T-helper 17 cell (primary cell): ENCODE measurements at places on chromosomes 7 and 10. TPM values are rescaled to one million over a fixed set of nuclear protein-coding genes. Genes with fewer than 3 reads are reported as not detected.

GRCh38 chr10:10133281-10133680, 884.4 kb upstream of the CELF2 start:
- H3K27ac ChIP-seq, result no peak overlapping the region
- no peak overlapping the region for H3K4me3 ChIP-seq
- no peak for DNase-seq
- no peaks in the 10 kb centered on the region for H3K36me3 ChIP-seq
- peaks cover 5% of the 10 kb centered on the region for H3K4me1 ChIP-seq

DNA sequence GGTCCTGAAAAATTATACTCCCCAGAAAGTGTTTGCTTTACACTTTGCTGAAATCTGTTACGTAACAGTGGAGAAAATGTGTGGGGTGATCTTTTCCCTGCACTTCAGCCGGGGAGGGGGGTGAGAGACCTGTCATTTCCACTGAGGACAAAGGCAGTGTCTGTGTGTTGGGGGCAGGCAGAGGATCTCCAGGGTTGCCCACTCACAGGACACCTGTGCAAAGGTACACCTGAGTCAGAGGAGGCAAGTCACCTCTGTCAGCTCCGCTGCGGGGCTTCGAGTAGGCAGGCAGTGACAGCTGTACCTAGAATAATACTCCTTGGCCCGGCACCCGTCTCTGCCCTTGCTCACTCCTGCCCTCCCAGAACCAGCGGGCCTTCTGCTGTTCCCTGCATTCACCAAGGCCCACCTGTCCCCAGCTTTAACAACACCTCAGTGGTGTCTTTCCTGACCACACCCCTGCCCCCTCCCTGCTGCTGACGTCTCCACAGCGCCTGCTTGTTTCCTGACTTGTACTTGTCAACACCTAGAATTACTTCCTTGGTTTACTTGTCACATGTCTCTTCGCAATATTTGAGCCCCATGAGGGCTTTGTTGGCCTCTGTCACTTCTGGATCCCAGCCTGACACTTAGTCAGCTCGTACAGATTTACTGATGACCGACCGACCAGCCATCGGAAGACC, 159.2 kb downstream of the NEURL1 start:
- no peak for DNase-seq
- H3K4me3 ChIP-seq, result no peak overlapping the region
- H3K27ac ChIP-seq, result no peak overlapping the region
- no peaks in the 10 kb centered on the region for H3K36me3 ChIP-seq
- H3K4me1 ChIP-seq, result peaks cover 4% of the 10 kb centered on the region

DNA sequence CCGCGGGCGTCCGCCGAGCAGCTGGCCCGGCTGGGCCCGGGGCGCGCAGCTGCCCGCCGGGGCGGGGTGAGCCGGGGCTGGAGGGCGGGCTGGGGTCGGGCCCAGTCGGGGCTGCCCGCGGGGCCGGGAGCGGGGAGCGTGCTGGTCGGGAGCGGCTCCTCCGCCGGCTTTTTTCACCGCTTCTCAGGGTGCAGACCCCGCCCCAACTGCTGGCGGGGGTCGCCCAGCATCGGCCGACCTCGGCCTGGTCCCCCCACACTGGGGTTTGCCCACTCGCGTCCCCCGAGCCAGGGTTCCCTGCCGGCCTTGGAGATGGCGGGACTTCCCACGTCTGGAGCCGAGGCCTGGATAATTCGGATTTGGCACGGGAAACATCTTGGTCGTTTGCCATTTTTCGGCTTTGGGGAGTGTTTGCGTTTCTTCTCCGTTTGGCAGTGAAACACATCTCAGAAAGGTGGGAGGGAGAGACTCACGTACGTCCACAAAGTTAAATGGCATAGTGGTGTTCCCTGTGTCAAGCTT, 432 bp downstream of the TMEM248 start:
- H3K4me3 ChIP-seq, result peak overlapping the region; percentile 96
- H3K4me1 ChIP-seq, result peaks cover 22% of the 10 kb centered on the region
- DNase-seq, result peak; percentile 11
- H3K27me3 ChIP-seq, result no peaks in the 10 kb centered on the region
- peak overlapping the region; percentile 94 for H3K27ac ChIP-seq
- peaks cover 8% of the 10 kb centered on the region for H3K36me3 ChIP-seq

- H3K4me1 ChIP-seq, result peaks cover 30% of the 10 kb centered on the region
- H3K4me3 ChIP-seq, result no peak overlapping the region
- H3K27ac ChIP-seq, result peak overlapping the region; percentile 16
These were observed 63.4 kb downstream of the CAV1 start for GRCh38 chr7:116588225-116588624.

GRCh38 chr7:51126324-51126723, 190.3 kb downstream of the COBL start:
- peaks cover 15% of the 10 kb centered on the region for H3K27me3 ChIP-seq
- no peak overlapping the region for H3K27ac ChIP-seq

DNA sequence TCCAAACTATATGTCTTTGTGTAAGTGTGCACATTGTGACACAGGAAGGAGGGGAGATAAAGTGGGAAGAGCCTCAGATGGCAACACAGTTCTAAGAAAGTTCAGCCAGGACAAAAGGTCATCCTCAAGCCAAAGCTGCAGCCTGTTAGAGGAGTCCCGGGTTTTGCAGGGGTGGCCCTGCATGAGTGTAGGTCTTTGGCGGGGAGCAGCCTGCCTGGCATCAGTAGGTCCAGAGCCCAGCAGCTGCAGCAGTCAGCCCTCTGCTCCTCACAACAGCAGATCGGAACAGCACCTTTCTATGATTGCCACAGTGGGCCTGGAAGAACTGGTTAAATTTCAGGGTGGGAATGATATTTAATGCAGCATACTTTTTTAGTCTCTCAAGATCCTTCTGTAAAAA, 13.5 kb upstream of the VDAC2 start:
- no peak overlapping the region for H3K4me3 ChIP-seq
- H3K27me3 ChIP-seq, result no peaks in the 10 kb centered on the region
- H3K4me1 ChIP-seq, result peaks cover 3% of the 10 kb centered on the region
- H3K36me3 ChIP-seq, result peaks cover 8% of the 10 kb centered on the region
- H3K27ac ChIP-seq, result peak overlapping the region; percentile 34
- DNase-seq, result no peak

- DNase-seq, result no peak
- H3K36me3 ChIP-seq, result no peaks in the 10 kb centered on the region
- H3K4me1 ChIP-seq, result no peaks in the 10 kb centered on the region
- H3K27me3 ChIP-seq, result no peaks in the 10 kb centered on the region
- no peak overlapping the region for H3K4me3 ChIP-seq
These were observed 17.9 kb downstream of the SEMA3A start for GRCh38 chr7:84176716-84177115.

DNA sequence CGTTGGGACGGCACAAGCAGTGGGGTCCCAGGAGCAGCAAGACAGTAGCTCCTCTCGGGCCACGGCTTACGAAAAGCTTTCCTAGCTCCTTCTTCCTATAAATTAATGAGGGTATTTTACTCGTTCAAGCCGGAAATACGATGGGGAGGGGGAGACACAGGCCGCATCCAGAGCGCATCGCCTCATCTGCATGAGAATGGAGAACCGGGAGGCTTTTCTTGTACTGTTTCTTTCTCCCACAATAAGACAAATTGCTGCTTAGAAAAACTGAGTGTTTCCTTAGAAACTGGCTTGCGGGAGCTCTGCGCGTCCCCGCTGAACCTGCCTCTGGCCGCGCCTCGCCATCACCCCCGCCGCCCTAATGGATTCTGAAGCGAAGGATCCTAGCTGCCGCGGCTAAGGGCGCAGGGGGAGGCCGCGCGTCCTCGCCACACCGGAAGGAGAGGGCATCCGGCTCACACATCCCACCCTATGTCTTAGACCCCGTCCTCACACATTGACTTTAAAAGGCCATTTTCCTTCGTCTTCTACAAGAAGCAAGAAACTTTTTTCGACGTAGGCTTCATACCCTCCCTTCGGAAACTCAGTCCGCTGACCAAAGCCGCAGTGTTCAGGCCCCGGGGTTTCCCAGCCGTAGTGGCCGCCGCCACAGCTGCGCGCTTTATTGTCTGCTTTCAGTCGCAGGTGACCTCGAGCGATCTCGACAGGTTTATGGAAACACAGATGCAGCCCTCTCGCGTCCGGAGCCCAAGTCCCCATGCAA, 8.8 kb downstream of the NXPH1 start:
- H3K4me1 ChIP-seq, result no peaks in the 10 kb centered on the region
- H3K4me3 ChIP-seq, result peak overlapping the region; percentile 2
- H3K27ac ChIP-seq, result no peak overlapping the region
- no peaks in the 10 kb centered on the region for H3K36me3 ChIP-seq
- DNase-seq, result no peak

- no peaks in the 10 kb centered on the region for H3K36me3 ChIP-seq
- no peak overlapping the region for H3K27ac ChIP-seq
- no peak overlapping the region for H3K4me3 ChIP-seq
- no peaks in the 10 kb centered on the region for H3K4me1 ChIP-seq
- peaks cover 19% of the 10 kb centered on the region for H3K27me3 ChIP-seq
These were observed 22.6 kb upstream of the ICA1 start for GRCh38 chr7:8284606-8285005.

DNA sequence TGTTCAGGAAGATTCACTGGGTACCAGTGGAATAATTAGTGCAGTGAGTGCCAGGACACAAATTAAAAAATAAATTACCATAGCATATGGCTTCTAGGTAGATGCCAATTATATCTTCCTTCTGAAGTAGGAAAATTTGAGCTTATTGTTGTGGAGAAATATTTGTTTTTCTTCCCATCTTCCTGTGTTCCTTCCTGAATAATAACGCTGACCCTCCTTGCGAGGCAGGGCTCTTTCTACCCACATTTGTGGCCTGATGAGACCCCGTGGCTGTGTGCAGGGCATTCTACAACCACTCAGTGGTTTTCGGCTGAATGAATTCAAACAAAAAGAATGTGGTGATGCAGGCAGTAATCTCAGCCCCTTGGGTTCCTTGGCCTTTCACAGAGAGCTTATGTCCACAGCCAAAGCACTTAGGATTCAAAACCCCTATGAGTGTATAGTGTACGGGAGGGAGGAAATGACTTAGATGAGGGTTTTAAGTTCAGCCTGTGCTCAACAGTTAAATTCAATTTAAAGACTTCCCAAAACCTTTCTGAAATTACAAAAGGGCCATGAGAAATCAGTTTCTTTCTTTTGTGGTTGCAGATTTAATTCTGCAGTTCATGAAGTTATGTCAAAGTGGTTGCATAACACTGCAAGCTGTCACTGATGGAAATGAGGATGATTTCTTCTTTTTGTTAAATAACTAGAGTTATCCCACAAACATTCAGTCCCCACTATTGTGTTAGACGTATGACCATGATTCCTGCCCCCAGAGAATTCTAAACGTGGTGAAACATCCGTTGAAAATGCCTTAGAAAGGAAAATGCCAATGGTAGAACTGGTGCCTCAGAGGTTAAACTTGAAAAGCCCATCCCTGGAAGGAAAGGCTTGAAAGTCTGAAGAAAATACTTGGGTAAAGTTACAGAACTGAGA, 255.3 kb downstream of the FZD1 start:
- DNase-seq, result no peak
- no peaks in the 10 kb centered on the region for H3K4me1 ChIP-seq
- H3K27me3 ChIP-seq, result no peaks in the 10 kb centered on the region
- H3K4me3 ChIP-seq, result no peak overlapping the region
- H3K27ac ChIP-seq, result no peak overlapping the region

DNA sequence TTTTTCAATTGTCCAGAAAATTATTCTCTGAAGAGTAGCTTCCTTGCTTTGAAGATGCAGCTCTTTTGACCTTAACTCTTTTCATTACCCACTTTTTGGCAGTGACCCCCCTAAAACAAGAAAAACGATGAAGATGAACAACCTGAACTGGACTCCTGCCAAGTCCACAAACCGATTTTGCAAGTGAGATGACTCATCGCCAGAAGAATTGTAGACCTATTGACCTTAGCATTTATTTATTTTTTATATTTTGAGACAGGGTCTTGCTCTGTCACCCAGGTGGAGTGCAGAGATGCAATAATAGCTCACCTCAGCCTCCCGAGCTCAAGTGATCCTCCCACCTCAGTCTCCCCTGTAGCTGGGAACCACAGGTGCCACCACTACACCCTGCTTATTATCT, 859.2 kb downstream of the GATA3 start:
- H3K4me3 ChIP-seq, result no peak overlapping the region
- no peak overlapping the region for H3K27ac ChIP-seq
- H3K36me3 ChIP-seq, result no peaks in the 10 kb centered on the region
- DNase-seq, result no peak

- DNase-seq, result no peak
- H3K36me3 ChIP-seq, result no peaks in the 10 kb centered on the region
- peaks cover 9% of the 10 kb centered on the region for H3K4me1 ChIP-seq
- no peak overlapping the region for H3K27ac ChIP-seq
- peaks cover 33% of the 10 kb centered on the region for H3K27me3 ChIP-seq
These were observed 16.9 kb upstream of the PRF1 start for GRCh38 chr10:70619271-70620019.

IKZF1 gene
- 301 TPM for total RNA-seq

OR13A1 gene
- not detected for total RNA-seq

SLC35G1 gene
- total RNA-seq, result 5.8 TPM
